C1 segment of cervical spinal cord (tissue), 14 donors: ENCODE measurements at places on chromosomes 12 and 14.

GRCh38 chr12:95393191-95393790, 80.7 kb upstream of the METAP2 start:
- no peak for DNase-seq

DNA sequence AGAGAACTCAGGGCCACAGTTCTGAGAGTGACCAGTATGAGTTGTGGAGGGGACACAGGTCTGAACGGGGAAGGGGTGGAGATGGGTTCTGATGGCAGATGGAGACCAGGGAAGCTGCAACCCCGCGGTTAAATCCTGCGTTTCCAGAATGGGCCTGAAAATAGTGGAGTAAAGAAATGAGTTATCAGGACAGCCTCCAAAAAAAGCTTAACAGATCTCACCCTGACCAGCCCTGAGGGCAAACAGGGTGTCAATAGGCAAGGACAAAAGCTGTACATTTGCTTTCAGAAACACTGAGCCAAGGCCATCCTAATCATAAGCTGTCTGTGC, 555 bp upstream of the RTN1 start:
- DNase-seq, result no peak

GRCh38 chr12:82124711-82125380, 233.3 kb downstream of the CCDC59 start:
- no peak for DNase-seq

GRCh38 chr12:55716582-55716957, 724 bp downstream of the BLOC1S1 start:
- no peak for DNase-seq

GRCh38 chr12:30753751-30754382, 884 bp downstream of the CAPRIN2 start:
- no peak for DNase-seq

DNA sequence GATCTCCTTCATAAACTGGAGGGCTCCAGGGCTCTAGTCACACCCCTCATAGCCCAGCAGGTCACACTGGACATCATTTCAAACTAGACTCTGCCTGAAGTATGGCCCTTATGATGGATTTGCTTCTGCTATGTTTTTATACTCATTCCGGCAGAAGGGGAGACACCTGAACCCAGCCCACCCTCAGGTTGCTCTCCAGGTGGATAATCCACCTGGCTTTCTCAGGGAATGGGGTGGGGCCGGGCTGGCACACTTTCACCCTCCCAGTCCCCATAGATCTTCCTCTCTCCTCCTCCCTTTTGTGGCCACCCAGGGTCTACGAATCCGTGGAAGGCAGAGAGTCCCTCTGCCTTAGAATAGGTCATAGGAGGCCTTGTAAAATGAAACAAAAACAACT, 9.8 kb upstream of the KRT73 start:
- no peak for DNase-seq

DNA sequence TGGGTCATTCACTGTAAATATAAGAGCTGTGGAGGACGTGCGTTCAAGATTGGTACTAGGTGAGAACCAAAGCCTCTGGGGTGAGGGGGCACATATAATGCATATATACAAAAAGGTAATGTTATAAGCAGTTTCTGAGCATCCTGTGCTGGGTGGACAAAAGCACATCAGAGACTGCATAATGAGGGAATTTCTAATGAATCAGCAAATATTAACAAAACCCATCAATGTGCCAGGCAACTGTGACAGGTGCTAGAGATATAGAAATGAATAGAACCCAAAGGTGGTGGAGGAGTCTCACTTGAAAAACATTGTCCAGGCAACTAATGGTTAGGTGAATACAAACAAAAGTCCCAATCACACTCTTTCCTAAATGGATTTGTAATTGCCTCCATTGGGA, 74.7 kb downstream of the GPR65 start:
- no peak for DNase-seq

DNA sequence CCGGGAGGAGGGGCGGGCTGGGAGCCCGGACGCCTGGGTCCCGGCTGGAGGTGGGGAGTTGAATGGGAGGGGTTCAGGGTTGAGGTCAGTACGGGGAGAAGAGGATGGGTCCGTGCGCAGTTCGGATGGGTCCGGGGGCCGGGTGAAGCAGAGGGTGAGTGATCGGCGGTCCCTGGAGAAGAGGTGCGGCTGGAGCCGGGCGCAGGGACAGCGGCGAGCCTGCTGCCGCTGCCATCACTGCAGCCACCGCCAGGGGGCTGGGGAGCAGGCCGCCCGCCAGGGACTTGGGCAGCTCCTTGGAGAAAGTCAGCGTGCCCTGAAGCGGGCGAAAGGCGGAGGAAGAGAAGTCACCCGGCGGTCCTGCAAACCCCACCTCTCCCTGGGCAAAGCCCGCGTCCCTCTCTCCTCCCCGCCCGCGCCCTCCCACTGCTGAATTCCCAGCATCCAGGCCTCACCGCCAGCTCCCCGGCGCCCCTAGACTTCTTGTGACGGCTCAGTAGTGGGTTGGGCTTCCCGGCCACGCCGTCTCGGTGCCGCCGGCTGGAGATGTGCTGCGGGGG, 6.0 kb upstream of the GPR84 start:
- peak; percentile 86 for DNase-seq

GRCh38 chr12:59665701-59666100, 69.9 kb downstream of the SLC16A7 start:
- no peak for DNase-seq

GRCh38 chr14:74904635-74905503, 18.2 kb downstream of the RPS6KL1 start:
- DNase-seq, result no peak

- no peak for DNase-seq
Observed at GRCh38 chr12:82099216-82099615, 259.0 kb downstream of the CCDC59 start.

DNA sequence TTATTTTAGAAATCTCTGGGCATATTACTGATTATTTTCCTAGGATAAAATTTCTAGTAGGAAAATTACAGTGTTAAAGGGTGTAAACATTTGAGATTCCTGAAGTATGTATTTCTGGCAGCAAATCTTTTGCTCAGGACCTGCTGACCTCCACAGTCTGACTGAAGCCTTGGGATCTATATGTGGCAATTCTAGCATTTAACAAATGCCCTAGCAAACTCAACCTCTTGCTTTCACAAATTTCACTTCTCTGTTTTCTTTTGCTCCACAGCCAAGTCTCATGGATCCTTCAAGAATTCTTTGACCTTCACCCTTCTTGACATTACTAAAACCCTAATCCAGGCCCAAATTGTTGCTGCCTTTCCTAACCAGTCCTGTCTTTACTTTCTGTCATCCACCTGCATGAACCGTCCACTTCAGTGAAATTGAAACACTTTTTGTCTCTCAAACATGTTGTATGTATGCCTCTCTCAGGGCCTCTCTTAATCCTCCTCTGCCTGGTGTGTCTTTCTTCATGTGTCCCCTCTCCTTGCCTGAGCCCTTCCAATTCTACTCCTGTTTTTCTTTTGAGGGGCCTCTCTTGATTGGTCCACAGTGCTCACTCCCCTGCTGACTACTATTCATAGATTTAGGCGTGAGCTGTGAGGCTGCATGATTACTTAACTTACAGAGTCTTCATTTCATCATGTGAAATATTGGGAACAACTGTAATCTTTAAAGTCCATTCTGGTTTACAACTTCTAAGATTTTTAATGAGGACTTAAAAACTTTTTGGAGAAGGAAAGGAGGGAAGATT, 5.1 kb upstream of the DYRK4 start:
- no peak for DNase-seq

- DNase-seq, result no peak
Observed at GRCh38 chr12:53995378-53996239, 4.4 kb upstream of the HOXC9 start.

DNA sequence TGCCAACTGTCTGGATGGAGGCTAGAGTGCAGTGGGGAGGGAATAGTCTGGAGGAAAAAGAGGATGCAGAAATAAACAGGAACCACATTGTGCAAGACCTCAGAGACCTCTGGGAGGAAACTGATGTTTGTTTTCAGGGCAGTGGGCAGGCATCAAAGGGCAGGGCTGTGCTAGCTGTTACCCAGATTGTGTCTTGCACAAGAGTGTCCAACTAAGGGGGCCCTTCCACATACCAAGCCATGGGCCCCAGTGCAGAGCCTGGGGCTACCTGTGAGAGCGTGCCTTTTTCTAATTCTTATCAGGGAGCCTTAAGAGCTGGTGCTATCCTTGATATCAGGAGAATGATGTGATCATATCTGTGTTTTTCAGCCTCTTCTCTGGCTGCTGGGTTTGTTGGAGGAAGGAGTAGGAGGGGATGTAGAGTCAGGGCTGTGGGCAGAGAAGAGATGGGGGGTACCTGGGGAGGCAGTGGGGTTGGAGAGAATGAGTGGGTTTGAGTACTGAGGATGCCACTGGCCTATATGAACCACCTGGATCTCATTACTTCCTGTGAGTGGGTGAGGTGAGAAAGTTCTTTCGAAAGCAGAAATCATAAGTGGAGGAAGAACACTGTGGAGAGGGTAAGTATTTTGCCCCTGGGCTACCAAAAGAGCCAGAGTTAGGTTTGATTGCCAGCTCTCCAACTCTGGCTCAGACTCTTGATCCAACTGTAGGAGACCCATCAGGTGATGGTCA, 259.2 kb upstream of the CRY1 start:
- DNase-seq, result no peak

DNA sequence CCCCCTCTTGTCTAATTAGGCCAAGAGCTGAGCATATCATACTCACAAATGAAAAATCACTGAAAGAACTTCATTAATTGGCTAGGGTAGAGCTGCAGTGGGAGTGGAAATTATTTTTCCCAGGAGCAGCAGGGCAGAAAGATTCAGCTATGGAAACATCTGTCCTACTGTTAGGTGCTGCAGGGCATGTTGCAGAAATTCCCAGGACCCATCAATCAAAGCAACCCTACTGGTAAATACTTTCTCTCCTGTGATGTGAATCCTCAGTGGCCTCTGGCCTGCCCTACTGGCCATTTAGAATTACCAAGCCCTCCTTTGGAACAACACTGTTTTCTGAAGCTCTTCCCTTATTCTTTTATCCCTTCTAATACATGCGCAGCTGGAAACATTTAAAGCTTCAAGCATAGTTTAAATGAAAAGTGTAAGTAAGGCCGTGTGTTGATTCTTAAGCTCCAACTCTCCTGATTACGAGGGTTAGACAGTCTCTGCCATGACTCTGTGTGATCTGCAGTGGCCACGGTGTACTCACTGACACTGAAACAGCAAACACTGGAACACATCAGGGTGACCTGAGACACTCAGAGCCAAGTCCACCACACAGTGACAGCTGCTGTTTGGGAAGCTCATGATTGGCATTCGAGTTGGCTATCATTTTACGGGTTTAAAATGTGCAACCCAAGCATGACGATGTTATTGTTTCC, 62.6 kb upstream of the TMCC3 start:
- no peak for DNase-seq

GRCh38 chr14:45715946-45716345, 462.9 kb upstream of the MIS18BP1 start:
- no peak for DNase-seq

DNA sequence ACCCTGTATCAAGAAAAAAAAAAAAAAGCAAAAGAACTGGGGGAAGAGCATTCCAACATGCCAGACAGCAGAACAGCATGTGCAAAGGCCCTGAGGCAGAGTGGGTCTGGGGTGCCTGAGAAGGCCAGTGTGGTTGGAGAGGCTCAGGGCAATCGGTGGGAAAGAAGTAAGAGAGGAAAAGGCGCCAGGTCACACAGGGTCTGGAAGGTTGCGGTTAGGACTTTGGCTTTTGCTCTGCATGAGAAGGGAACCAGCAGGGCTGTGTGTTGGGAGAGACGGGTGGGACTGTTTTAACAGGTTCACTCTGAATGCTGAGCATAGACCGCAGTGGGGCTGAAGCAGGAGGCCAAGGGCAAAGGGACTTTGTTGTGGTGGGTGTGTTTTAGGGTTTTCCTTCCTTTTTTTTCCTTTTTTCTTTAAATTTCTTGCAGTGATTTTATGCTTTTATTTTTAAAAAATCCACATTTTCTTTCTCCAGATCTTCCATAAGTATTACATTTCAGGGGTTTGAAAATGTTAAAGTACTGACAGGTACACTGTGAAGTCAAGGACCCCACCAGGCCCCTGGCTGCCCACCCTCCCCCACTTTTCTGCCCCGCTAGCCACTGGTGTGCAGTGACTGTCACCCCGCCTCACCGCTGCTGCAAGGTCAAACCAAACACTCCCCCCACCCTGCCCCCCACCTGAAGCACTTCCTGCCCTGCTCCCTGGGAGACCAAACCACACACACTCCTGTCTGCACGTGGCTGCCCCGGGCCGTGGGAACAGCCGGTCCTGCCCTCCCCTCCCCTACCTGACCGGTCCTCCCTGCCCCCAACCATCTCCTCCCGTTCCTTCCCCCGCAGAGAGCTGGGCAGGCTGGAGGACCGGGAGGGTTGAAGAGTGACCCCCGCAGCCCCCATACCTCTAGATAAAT, 30.0 kb downstream of the DTX1 start:
- DNase-seq, result no peak

- no peak for DNase-seq
Observed at GRCh38 chr14:51369814-51370213, 129.8 kb downstream of the TMX1 start.

DNA sequence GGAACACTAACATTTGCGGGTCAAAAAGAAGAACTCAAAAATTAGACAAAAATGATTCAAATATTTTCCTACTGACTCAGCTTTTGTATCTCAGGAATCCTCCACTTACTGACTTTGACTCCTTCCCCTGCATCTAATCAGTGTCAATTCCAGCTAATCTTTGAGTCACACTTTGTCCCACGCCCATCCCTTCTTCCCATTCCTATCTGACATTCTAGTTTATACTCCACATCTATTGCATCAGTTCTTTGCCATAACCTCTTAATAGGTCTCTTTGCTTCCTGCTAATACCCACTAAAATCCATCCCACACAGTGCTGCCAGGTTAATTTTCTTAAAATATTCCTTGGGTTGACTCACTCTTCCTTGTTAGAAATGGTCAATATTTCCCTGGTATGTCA, 19.1 kb downstream of the BBS10 start:
- no peak for DNase-seq

- no peak for DNase-seq
Observed at GRCh38 chr14:106417224-106418049, 891.1 kb downstream of the TMEM121 start.

DNA sequence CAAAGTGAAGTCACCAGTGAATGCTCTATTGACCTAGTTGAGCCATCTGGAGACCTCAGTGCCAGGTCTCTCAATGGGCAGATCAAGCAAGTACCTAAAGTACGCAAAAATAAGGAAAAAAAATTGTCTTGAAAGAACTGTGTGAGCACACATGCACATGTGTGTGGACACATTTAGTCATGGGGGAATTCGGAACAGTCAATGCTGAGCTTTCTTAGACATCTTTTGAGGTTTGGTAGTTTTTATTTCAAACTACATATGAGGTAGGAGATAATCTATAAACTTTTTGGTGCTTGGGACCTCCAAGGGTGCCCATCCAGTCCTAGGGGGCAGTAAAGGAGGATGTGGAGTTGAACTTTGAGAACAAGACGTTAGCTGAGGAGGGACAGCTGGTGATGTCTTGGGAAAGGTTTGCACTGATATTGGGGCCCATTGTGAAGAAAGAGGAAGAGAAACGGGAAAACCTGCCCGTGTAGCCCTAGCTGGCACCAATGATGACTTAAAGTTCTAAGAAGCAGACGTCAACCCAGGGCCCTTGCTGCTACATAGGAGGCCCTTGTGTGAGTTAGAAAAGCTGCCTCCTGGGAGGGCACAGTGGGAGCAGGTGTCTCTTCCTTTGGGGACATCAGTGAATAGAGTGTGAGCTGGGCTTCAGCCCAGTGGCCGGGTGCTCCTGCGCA, 124.4 kb downstream of the NT5DC3 start:
- DNase-seq, result no peak

GRCh38 chr12:129561304-129561703, 342.5 kb downstream of the TMEM132D start:
- no peak for DNase-seq

GRCh38 chr14:98323836-98324235, 948.2 kb downstream of the BCL11B start:
- DNase-seq, result no peak
